Stimulated activated CD8-positive, alpha-beta memory T cell treated with anti-CD3 and anti-CD28 coated beads, Interleukin-2, amount 100 ng/mL, for 48 hours (primary cell): ENCODE measurements at places on chromosomes 16 and 17.

DNA sequence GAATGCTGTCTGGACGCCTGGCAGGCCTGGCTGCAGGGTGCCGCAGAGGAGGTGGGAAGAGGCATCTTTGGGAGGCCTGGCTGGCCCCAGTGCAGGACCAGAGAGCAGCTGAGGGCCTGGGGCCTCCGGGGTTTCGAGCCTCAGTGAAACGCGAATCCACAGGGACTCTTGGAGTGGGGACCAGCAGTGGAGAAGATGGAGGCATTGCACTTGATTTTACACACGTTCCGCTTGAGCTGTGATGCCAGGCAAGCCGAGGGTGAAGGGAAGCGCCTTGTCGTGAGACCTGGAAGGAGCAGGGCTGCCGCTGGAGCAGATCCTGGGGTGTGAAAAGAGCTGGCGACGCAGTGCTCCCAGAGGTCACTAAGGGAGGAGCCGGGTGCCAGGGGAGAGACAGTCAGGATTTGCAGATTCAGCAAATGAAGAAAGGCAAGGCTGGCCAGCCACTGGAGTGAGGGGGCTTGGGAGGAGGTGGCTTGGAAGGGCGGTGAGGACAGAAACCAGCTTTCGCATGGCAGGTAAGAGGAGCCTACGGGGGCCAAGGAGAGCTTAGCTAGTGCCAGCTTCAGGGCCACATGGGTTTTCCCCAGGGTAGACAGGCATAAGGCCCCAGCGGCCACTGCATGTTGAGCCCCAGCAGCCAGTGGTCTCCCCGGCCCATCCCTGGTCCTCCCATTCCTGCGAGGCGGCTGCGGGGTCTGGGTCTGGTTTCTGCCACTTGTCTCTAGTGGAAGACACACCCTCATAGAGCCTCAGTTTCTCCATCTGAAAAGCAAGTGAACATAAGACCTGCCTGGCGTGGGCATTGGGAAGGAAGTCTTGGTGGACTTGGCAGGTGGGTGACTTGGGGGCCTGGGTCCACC, 175.2 kb upstream of the CHMP6 start:
- DNase-seq: no peak

DNA sequence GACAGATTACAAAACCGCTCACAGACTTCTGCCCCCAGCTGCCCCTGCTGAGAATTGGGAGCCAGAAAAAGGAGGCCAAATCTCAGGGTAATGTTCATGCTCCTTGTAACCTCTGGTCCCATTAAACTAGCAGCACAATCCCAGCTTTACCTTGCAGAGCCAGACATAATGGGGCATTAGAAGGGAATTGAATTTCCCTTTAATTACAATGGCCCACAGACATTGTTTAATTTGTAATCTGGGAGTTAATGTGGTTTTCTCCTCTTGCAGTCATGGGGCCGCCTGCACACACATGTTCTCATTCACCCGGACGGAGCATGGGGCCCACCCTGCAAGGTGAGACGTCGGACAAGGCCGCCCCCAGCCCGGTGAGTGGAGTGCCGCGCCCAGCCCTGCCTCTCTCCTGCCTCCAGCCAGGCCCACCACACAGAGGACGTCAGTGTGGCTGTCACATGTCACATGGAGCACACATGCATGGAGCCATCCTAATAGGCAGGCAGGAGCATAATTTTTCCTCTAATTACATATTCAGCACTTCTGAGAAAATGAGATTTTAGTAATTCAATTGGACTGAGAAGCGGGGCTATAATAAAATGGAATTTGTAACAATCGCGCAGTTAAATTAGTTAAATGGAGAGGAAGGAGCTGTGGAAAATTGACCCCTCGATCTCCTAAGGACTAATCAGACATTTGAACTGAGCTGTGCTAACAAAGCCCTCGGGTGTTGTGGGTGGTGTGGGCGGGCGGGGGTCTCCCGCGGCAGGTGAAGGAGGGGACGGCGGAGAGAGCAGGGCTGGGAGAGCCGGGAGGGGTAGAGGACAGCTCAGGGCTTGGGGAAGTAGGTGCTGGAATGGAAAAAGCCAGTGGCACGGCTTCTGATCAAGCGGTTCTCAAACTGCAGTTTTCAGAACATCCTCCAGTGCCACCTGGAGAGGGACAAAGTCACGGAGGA, 87.7 kb downstream of the ENGASE start:
- DNase-seq: no peak

GRCh38 chr17:29156781-29157180, 23.4 kb downstream of the MYO18A start:
- DNase-seq: no peak

- no peak for DNase-seq
Measured at GRCh38 chr16:72609066-72609465, 437.1 kb upstream of the PMFBP1 start.

- no peak for DNase-seq
Measured at GRCh38 chr17:63573634-63574033, 23.4 kb downstream of the DCAF7 start.

DNA sequence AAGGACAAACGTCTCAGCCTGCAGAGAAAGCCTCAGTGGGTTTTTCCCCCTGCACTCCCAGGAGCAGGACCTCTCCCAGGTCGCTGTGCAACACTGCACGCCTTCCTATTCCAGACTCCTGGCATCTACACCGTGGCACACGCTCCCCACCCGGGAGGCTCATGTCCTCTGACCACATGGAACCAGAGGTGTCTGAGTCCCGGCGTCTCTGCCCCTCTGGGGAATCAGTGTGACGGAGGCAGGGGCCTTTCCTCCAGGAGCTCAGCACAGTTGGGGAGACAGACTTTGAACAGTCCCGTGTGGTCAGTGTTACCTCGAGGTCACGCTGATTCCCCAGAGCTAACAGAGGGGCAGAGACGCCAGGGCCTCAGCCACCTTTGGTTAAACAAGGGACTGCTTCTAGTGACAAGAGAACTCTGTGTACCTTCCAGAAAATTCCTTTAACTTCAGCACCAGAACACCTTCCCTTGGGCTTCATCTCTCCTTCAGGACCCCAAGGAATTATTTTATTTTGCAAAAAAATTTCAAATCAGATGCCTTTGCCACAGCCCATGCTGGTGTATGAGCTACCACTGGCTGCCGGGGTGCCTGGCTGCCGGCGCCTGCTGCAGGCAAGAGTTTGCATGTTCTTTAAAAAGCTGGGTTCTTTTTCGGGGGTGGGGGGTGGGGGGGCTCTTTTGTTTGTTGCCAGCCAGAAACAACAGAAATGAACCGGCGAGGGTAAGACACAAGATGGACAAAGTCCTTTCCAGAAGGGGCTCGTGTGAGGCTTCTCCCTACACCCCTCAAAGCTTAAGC, 6.6 kb downstream of the CANT1 start:
- DNase-seq: no peak

DNA sequence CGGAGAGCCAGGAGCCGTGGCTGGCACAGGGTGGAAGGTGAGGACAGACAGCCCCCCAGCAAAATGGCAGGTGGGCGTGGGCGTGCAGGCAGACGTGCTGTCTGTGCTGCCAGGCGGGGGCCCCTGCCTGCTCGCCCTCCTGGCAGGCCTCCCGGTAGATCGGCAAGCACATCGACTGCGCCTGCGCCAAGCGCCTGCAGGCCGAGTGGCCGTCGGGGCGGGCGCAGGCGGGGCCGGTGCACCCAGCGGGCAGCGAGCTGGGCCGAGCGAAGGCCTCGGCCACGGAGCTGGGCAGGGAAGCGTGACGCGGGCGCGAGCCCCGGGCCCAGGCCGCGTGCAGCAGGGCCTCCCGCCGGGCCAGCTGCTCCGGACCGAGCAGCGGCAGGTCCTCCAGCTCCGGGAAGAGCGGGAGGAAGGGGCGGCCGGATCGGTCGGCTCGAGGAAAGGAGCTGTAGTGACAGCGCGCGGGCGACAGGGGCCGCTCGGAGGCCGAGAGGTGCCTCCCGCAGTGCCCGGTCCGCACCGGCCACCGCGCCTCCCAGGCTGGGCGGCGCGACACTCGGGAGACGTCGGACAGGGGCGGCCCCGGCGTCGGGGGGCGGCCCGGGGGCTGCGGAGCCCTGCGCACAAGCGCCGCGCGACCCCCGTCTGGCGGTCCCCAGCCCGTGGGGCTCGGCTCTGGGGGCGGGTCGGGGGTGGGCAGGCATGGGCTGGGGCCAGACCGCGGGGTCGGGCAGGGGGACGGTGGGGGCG, 16.9 kb downstream of the GRIN2C start:
- no peak for DNase-seq
